ENCODE measurements at places on chromosomes 6 and 20.

DNA sequence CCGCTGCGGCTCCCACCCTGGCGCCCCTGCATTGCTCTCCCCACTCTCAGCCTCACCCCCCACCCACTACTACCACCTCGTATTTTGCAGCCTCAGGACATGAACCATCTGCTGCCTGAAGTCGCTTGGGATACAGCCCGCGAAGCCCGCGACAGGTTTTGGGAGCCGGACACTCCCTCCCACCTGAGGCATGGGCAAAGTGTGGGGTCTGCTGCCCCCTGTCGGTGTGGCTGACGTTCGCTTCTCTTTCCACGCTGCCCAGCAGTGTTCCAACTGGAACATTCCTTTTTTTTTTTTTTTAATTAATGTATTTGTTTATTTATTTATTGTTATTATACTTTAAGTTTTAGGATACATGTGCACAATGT is 15.3 kb upstream of the LPA start:
- no peak for DNase-seq

DNA sequence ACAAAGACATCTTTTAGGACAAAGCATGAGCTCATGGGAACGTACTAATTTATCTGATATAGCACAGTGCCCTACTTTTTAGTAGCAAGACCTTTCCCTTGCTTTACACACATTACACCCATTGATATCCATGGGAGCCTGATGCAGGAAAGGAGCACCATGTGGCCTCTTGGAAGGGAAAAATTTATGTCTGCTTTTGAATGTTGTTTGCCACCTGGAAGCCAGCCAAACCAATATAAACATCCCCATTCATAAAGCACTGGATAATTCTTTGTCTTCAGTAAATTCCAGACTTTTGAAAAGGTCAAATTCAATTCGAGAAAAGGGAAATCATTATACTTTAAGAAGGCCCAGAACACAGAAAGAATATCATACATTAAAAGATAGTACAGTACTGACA is 152.3 kb upstream of the BEND6 start:
- DNase-seq: no peak

DNA sequence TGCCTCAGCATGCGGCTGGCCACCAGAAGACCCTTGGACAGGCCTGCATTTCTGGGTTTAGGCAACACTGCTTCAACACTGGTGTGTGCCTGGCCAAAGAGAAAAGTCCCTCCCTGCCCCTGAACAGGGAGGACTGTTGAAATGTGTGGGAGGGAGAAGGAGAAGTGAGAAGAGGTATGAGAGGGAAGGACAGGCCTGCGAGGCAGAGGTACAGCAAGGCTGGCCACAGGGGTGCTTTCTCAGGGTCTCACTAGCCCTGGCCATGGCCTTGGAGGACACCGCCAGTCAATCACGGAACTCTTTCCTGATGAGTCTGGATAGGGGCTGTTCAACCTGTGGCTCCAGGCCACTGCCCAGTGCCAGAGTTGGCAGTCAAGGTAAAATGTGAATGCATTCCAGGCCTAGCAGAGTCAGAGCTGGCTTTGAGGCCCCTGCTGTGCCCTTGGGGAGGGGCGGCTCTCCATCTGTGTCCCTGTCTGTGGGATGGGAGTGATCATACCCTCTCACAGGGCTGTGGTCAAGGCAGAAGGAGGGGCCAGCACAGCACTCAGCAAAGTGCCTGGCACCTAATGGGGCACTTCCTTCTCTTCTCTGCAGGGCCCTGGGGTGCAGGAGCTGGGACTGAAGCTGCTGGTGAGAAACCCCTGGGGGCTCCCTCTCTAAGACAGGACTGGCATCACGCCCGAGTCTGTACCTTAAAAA is 43.2 kb upstream of the CDH22 start:
- DNase-seq: no peak

- no peak for DNase-seq
Measured at GRCh38 chr6:6741264-6741663, 152.7 kb downstream of the LY86 start.

DNA sequence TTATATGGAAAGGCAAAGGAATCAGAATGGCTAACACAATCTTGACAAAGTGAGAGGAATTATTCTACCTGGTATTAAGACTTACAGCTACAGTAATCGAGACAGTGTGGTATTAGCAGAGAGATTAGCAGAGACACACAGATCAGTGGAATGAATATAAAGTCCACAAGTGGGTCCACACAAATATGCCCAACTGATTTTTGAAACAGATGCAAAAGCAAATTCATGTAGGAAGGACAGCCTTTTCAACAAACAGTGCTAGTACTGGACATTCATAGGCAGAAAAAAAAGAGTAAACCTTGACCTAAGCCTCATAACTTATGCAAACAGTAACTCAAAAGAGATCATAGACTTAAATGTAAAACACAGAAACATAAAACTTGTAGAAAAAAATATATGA is 22.6 kb downstream of the HACE1 start:
- DNase-seq: no peak

- no peak for DNase-seq
Measured at GRCh38 chr20:10433014-10433622, 904 bp downstream of the MKKS start.

DNA sequence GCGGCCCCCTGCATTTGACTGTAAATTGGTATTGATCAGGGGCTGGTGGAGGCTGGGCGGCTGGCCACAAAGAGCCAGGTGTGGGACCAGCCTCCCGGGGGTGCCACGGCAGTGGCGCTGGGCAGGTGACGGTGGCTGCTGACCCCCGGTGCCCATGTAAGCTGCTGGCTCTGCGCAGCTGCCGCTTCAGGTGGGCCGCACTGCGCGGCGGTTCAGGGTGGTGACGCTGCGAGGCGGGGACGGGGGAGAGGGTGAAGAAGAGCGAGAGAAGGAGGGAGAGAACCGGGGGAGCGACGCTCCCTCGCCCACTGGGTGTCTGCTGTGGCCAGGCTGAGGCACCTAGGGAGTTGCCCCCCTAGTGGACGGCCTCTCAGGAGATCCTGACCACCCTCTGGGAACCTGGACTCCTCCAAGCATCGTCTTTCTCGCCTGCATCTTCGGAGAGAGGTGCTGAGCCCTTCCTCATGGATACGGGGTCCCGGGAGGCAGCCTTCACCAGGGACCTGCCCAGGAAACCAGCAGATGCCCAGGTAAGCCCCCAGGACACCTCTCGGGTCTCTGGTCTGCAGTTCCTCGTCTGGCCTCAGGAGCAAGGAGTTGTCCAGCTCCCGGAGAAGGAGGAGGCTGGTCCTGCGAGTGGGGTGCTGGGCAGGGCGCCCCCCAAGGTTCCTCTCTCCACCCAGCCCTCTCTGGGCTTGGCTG is 77.5 kb upstream of the GATA5 start:
- DNase-seq: no peak

DNA sequence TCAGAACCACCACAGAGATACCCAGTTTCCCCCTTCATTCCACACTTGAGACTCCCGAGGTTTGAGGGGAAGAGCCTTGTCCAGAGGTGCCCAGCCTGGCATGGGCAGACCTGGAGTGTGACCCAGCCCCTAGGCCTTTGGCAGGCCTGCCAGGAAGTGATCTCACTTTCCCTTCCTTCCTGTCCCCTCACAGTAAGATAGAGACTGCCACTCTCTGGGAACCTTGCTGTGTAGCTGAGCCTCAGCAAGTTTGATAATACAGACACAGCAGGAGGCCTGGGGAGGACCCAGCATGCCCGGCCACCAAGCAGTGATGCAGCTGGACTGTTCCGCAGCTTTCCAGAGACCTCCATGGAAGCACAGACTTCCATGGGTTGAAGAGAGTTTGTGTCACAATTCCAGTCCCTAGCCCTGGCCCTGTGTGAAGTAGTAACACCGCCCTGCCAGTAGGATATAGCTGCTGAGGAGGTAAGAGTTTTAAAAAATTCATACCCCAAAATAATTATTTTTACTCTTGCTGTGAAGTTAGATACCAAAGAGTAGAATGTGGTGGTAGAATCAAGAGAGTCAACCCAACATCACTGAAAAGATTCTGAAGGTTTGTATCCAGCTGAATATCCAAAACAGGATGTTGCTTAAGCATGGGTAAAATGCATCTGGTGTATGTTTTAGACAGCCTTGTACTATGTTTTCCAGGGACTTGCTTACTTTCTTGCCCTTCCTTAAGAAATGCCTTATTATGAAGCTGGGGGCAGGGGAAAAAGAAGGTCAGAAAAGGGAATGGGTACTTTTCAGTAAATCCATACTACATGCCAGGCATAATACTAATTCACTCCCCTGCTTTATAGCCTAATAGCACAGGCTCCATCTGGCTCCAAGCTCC is 16.3 kb downstream of the PKIG start:
- no peak for DNase-seq

DNA sequence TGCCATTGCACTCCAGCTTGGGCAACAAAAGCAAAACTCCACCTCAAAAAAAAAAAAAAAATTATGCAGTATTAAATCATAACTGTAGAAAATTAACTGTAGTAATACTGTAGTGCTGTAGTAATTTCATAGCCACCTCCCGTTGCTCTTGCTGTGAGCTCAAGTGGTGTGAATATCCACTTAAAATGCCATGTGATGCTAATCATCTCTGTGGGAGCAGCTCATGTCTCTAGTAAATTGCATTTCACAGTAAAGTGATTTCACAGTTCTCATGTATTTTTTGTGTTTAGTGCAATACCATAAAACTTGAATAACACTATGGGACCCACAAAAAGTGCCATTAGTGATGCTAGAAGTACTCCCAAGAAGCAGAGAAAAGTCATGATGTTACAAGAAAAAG is 14.4 kb upstream of the FAM217A start:
- no peak for DNase-seq

DNA sequence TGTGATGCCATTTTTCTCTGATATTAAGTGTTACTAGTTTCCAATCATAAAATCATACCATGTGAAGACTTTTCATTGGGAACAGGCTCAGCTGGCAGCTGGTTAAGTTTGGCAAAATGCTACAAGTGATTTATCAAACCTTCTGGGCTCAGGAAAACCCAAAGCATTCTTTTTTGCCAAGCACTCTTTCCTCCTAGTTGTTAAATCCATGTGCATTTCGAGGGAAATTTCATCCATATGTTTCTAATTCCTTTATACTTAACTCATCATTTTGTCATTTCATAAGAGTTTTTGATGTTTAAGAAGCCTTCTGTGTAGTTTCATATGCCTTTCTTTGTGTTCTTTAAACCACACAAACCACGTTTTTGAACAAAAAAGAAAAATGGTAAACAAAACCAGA is 217.6 kb upstream of the PDE10A start:
- no peak for DNase-seq

GRCh38 chr6:167682125-167682524 is 144.6 kb upstream of the AFDN start:
- no peak for DNase-seq

DNA sequence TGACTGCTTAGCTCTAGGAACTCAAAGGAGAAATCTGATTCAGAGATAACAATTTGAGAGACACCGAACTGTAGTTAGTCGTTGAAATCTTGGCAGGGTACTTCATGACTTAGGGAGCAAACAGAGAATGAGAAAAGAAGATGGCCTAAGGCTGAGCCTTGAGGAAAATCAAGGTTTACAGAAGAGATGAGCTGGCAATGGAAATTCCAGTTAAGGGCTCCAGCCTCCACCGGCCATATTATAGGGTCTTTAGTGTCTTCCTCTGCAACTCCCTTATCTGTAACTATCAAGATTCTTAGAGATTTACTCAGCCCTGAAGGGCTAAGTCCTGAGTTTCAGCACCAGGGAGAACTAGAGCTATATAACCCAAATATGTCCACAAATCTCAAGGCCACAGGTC is 26.6 kb downstream of the KCNK17 start:
- no peak for DNase-seq

GRCh38 chr6:108145639-108146038 is 20.2 kb upstream of the NR2E1 start:
- DNase-seq: no peak

GRCh38 chr6:1916334-1917070 is 306.8 kb downstream of the FOXC1 start:
- no peak for DNase-seq

GRCh38 chr6:147035886-147036285 is 168.3 kb upstream of the STXBP5 start:
- DNase-seq: no peak
